ENCODE measurements at places on chromosomes 4 and X.
A peak's percentile ranks its signal among the peaks of the same experiment; 100 is the strongest.

- no peak for DNase-seq
These were observed 262.7 kb downstream of the RCHY1 start for GRCh38 chr4:75251547-75251946.

DNA sequence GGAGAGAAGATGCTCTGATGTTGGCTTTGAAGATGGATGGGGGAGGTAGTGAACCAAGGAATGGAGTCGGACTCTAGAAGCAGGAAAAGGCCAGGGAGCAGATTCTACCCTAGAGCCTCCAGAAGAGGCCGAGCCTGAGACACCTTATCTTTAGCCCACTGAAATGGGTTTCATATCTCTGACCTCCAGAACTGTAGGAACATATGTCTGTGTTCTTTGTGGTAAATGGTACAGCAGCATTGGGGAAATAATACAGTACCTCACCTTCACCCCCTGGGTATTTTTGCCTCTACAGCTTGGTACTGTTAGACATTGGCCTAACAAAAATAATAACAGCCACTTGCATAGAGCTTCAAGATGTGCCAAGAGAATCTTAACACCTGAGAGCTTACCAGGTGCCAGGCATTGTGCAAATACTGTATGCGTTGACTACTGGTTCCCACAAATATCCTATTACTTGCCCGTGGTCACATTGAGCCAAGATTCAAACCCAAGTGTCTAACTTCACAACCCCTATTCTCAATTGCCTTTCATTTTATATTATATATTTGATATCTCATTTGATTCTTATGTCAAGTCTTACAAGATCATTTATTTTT, 57.0 kb upstream of the PGM2 start:
- no peak for DNase-seq

DNA sequence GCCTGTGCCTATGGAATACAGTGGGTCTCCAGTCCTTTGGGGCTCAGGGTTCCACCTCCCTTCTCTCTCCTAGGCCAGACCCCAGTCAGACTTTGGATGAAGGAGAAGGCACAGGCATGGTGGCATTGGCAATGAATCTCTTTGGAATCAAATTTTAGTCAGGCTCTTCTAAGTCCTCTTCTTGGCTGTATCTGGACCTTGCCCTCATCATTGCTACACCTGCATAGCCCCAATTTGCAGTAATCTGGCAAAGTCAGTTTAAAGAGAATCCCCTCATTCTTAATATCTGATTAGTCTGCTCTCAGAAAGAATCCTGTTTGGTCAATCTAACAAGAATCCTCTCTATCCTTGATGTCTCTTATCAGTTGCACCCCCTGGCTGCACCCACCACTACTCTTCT, 77.6 kb downstream of the SLC16A2 start:
- DNase-seq, result no peak

DNA sequence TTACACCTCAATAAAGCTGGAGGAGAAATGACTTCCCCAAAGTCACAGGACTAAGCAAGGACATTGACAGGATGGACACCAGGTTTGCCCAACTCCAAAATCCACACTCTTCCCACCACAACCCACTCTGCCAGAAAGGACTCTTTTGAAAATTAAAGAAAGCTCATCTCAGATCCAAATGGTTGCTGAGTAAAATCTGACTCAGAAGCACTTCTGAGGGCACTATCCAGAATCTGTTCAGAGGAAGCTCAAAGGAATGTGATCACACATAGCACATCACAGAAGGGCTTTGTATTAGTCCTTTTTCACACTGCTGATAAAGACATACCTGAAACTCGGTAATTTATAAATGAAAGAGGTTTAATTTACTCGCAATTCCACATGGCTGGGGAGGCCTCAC, 155.5 kb downstream of the RAB28 start:
- no peak for DNase-seq

GRCh38 chr4:52103319-52103718, 52.2 kb downstream of the SPATA18 start:
- DNase-seq, result peak; percentile 36

DNA sequence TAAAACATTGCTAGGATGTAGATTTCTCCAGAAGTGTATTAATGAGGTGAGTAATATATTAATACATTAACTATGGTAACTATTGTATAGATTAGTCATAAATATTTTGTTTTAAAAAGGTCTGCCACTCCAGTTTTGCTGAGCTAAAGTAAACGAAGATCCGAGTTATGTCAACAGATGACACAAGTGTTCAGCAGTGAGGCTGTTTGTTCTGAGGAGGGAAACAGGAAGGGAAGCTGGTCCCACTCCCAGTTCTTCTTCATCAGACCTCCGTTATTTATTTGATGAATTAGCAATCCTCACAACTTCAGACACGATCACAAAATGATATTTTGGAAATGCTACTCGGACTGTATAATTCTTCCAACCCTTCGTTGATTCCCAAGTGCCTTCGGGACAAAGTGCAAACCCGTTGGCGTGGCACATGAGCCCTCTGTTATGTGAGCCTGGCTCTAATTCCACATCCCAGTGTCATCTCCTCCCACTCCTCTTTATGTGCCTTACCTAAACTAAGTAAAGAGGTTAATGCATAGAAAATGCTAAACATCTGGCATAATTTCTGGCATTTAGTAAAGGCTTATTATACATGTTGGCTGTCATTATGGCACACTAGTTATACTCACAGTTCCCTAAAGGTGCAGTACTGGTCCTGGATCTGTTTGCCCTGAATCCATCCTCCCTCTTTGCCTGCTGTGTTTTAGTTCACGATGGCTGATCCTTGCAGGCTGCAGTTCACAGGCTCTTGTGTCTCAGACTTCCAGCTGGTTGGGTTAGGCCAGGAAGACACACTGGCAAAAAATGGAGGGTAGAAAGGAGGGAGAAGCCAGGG, 190.6 kb upstream of the LNX1 start:
- no peak for DNase-seq

GRCh38 chr4:100428051-100428450, 89.8 kb downstream of the EMCN start:
- DNase-seq, result no peak

GRCh38 chr4:173538148-173538908, 8.3 kb upstream of the HAND2 start:
- DNase-seq, result peak; percentile 2

- DNase-seq, result no peak
These were observed 56.1 kb downstream of the PPP3CA start for GRCh38 chr4:101291198-101291597.

DNA sequence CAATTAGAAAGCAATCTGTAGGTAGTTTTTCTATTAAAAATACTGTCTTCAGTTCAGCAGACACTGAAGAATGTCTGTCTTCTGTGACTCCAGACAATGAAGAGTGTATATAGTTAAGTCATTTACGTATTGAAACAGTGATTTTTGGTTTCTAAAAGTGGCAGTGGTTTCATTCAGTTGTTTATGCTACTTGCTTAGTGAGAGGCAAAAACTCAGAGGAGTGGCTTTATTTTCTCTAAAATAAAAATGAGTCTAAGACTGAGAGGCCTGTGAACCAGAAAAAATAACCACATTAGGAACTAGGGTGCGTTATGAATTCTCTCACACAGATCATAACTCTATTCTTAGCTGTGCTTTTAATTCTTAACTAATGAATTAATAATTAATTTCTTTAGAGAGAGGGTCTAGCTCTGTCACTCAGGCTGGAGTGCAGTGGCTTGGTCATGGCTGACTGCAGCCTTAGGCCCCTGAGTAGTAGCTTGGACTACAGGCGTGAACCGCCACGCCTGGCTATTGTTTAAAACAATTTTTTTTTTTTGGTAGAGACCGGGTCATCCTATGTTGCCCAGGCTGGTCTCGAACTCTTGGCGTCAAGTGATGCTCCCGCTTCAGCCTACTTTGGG, 31.4 kb downstream of the FREM3 start:
- DNase-seq, result no peak

Data from NCI-H1694 treated with DMSO at 0.1 percent for 48 hours (cell line).